ENCODE measurements at places on chromosomes 1 and 21. TPM values are rescaled to one million over a fixed set of nuclear protein-coding genes. Genes with fewer than 3 reads are reported as not detected.

Gene ANGPTL3
- not detected for total RNA-seq

Gene NLRP3
- 1.4 TPM for total RNA-seq

Gene TTC22
- total RNA-seq: 0.16 TPM

Gene OR14K1
- not detected for total RNA-seq

Gene FCRL3
- not detected for total RNA-seq

Gene HPDL
- 0.62 TPM for total RNA-seq

Gene HES5
- 25.4 TPM for total RNA-seq

Gene TNFSF4
- total RNA-seq: 1.6 TPM

Gene FHAD1
- total RNA-seq: 0.31 TPM

Gene C1orf198
- 14.5 TPM for total RNA-seq

Gene RGS4
- total RNA-seq: 1.9 TPM

Gene NADK
- total RNA-seq: 20.4 TPM

Gene GNB1
- total RNA-seq: 144 TPM

Gene TPTE
- not detected for total RNA-seq

Gene CACHD1
- 14.3 TPM for total RNA-seq

Gene HEYL
- total RNA-seq: 0.47 TPM

Gene GSTM1
- total RNA-seq: not detected

Gene DYNLT5
- total RNA-seq: 3.6 TPM

Gene RGS13
- not detected for total RNA-seq

Gene DENND2D
- 0.94 TPM for total RNA-seq

Gene LINGO4
- total RNA-seq: not detected

Gene NBPF10
- 1.1 TPM for total RNA-seq

Gene CFAP45
- total RNA-seq: 0.47 TPM

Gene TSTD1
- 42.6 TPM for total RNA-seq

Gene FMO5
- 0.62 TPM for total RNA-seq

Gene SIM2
- not detected for total RNA-seq

Measured in occipital lobe (tissue), 3 donors.